ENCODE measurements at places on chromosomes 16 and 17.

DNA sequence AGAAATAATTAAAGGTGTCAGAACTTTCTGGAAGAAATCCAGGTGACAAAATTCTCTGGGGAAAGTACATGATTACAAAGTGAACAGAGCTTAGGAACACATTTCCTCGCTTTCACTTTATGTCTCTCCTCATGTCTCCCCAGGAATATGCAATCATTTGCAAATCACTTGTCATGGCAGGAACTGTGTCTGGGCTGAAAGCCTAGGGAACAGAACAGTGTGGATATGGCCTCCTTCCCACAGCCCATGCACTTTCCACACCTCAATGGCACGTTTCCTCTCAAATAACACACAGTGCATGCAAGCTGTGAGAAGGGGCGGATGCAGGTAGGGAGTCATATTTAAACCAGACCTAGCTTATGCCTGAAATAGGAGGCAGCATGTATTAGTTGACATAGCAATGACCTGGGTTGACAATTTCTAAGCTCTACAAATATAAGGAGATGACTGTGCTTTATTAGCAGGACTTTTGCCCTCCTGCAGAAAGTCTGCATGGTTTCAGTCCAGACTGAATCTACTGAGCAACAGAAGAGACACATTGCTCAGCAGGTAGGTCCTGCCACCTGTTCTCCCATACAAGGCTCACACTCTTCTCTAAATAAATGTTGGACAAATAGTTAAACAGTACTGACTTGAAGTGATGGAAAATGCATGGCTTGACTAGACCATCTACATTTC lies 236.0 kb upstream of the ELAC2 start:
- DNase-seq = no peak

- DNase-seq = no peak
These were observed 4.8 kb downstream of the IL4R start for GRCh38 chr16:27318392-27319256.

DNA sequence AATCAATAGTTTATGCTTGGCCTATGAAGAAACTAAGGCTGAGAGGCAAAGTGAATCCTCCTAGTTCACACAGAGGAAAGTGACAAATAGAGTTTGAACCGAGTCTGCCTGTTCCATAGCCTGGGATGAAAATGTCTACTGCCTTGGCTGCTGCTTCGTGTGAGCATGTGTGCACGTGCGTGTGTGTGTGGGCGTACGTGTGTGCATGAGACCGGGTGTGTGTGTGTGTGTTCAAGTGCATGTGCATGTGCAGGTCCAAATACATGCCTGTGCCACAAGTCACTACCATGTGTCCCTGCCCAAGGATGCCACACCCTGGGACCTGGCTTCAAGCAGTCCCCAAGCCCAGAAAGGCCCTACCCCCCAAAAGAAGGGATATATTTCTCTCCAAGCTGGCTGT lies 13.6 kb downstream of the SEZ6 start:
- no peak for DNase-seq

DNA sequence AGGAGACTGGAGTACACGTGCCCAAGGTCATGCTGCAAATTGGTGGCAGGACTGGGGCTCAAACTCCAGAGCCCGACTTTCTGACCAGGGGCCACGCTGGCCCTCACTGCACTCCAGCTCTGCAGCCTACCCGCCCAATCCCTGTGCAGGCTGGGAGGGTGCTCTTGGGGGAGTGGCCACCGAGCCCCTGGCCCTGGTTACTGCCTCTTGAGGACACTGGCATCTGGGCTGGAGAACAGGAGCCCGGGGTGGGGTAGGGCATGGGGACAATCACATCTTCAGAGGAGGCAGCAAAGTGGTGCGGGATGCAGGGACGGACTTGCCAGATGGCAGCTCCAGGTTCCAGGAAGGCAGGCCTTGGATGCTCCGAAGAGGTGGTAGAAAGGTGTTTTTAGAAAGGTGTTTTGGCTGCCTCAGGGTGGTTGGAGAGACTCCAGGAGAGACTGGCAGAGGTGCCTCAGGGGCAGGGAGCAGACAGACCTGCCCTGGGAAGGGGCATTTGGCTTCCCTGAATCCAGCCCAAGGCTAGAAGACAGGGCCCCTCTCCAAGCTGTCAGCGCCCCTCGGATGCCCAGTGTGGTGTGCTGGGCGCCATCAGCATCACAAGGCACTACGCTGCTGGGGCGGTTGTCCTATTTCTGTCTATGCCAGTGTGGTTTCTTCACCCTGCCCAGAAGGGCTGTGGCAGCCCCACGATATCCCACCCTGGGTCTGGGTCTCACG lies 220.6 kb downstream of the NTN1 start:
- DNase-seq = no peak
